GM12891 (cell line): ENCODE measurements at places on chromosomes 16 and 17.
A peak's percentile ranks its signal among the peaks of the same experiment; 100 is the strongest.

DNA sequence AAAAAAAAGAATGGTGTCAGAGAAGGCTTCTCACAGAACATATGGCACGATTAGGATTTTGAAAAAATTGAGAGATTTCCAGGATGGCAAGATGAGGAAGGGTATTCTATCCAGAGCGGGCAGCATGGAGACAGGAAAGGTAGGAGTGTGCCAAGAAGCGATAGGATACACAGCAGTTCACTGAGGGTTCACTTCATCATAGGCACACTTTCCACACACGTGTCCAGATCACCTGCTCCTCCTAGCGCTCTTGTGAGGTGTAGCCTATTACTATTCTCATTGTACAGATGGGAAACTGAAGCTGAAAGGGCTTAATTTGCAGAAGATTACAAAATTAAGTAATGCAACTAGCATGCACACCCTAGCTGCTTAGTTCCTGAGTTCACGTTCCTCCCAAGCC is 6.2 kb upstream of the ELAC2 start:
- DNase-seq: no peak

DNA sequence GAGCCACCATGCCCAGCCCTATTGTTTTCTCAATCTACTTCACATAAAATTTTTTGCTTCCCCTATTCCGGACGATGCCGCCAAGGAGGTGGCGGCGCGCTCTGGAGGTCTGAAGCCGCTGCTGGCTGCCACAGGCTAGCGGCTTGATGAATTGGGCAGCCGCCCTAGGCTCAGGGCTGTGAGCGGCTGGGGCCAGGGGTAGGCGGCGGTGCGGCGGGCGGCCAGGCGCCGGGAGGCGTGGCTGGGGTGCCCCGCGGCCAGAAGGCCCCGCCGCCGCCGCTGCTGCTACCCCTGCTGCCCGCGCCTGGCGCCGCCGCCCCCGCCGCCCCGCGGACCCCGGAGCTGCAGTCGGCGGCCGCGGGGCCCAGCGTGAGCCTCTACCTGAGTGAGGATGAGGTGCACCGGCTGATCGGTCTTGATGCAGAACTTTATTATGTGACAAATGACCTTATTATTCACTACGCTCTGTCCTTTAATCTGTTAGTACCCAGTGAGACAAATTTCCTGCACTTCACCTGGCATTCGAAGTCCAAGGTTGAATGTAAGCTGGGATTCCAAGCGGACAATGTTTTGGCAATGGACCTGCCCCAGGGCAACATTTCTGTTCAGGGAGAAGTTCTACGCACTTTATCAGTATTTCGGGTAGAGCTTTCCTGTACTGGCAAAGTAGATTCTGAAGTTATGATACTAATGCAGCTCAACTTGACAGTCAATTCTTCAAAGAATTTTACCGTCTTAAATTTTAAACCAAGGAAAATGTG is 41.7 kb downstream of the ANKFY1 start:
- DNase-seq: no peak

GRCh38 chr17:10013365-10014112 is 108.5 kb upstream of the RCVRN start:
- DNase-seq: peak; percentile 31

GRCh38 chr16:8867216-8867931 is 1.4 kb downstream of the CARHSP1 start:
- DNase-seq: no peak

DNA sequence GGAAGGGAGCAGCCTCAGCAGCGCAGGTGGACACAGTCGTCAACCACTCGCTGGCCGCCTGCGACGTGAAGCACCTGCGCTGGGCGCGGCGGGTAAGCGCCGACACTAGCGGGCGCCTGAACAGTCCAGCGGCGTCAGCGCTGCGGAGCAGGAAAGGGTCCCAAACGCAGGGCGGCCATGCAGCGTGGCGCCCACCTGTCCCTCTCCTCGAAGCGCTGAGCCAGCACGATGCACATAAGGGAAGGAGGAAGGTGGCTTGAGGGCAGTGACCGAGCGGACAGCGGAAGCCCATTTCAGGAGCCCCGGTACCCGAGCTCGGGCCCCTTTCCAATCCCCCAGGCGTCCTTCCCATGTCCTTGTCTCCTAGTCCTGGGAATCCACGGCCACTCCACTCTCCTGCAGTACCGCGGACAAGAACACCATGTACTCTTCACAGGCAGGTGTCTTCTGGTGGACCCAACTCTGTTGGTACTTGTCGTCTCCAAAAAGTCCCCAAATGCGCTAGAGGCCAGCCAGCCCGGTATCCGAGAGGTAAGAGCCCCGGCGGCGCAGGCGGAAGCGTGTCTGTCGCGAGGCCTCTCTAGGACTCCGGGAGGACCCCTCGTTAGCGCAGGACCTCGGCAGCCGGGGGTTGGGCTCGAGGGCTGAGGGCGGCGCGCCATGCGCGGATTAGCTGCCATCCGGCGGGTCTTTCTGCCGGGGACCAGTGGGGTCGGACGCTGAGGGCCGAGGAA is 14.4 kb downstream of the ZNF232 start:
- DNase-seq: no peak

- peak; percentile 25 for DNase-seq
Measured at GRCh38 chr16:4610011-4611005, 4.4 kb downstream of the UBALD1 start.

DNA sequence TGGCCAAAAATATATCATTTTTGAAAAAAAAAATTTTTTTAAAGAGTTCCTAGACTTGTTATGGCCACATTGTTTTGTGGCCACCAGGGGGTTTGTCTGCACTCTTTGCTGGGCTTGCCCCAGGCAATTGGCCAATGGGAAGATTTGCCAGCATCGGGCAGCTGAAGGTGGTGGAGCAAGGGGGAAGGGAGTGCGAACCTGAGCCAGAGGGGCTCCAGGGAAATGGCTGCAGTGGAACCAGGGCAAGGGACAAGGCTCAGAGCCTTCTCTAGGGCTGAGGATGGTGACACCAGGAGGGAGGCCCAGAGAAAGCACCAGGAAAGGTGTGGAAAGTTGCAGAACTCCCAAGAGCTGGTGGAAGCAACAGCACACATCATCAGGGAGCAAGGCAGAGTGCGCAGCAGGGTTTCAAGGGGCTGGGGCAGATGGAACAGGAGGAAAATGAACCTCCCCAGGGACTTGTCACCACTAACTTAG is 15.5 kb upstream of the CMIP start:
- DNase-seq: no peak

DNA sequence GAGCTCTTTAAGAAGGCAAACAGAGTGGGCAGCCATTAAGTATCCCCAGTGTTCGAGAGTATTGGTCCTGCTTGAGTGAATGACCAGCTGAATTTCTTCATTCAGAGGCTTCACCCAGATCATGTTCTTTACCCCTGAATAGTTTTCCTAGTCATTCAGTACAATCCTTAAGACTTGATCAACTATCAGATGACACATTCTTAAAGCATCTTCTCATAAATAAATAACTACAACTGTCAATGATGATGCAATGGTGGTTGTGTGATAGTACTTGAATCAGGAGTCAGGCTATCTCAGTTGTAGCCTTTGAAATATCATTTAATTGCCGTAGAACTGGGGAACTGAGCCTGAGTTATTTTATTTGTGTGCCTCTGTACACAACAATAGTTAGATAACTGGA is 416.8 kb upstream of the CCL2 start:
- no peak for DNase-seq

GRCh38 chr16:56637814-56638750 is at the start of gene MT1A:
TSS of gene MT1A (plus strand) at chr16:56638666. CDS start at chr16:56638739, 73 bp downstream.
- no peak for DNase-seq

DNA sequence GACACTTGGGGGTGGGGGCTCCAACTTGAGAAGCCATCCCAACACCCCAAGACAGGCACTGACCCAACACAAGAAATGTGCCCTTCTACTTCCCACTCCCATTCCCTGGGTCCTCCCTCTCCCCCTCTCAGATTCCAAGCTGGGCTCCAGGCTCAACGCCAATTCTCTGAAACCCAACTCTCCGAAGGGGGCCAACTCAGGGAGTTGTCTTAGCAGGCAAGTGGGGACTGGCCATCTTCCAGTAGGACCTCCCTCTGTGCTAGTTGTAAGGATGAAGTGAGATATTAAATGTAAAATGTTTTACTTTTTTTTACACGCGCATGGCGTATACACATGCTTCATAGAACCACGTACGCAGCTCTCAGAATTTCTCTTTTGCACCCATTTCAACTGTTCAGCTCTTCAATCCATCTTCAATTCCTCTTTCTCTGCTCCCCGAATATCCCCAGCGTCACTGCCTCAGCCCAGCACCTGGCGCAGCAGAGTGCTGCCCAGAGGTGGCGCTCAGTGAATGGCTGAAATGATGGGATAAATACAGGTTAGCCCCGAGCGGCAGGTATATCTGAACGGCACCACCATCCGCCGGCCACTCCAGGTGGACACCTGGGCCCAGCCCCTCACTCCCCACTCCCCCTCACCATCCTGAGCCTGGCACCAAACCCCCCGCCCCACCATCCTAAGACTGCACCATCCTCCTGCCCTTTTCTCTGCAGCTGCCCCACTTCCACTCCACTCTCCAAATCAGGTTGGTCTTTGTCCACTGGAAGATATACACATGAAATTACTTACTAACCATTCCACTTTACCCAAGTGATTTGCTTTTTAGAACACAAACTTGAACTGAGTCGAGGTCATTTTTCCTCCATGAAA is 43.9 kb upstream of the TNRC6C start:
- no peak for DNase-seq

DNA sequence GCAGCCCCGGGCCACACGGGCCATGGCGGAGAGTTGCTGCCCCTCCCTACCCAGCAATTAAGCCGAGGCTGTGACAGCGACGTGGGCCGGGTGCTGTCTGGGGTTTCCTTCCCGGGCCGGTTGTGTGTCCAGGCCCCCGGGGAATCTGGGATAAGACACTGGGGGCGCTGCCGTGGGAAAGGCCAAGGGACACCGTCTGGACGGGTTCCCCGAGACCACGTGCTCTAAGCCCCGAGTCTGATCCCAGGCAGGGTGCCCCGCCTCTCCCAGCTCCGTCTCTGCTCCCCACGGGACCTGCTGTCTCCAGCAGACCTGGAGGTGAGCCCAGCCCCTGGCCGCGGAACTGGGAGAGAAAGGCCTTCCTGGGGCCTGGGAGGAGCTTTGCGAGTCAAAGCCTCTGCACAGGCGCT is 92.2 kb downstream of the IRX3 start:
- DNase-seq: no peak

DNA sequence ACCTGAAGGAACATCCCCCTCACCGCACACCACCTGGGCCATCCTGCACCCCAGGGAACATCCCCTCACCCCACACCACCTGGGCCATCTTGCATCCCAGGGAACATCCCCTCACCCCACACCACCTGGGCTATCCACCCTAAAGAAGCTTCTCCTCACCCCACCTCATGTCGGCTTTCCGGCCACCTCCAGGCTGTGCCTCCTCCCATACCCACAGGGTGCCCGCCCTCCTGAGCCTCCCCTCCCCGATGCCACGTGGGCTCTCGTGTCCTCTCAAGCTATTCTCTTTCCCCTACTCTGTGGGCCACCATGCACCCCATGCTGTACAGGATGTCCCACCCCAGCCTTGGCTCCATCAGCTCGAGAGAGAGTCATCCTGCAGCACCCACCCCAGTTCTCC is 18.0 kb downstream of the MYLK3 start:
- DNase-seq: no peak

GRCh38 chr17:76076765-76077583 is 2.0 kb upstream of the ZACN start:
- peak; percentile 50 for DNase-seq

GRCh38 chr16:51049678-51050376 is 101.2 kb downstream of the SALL1 start:
- no peak for DNase-seq

- no peak for DNase-seq
Measured at GRCh38 chr17:82365606-82366295, 5.8 kb upstream of the UTS2R start.

- no peak for DNase-seq
Measured at GRCh38 chr16:20001856-20002707, 71.6 kb downstream of the GPR139 start.

DNA sequence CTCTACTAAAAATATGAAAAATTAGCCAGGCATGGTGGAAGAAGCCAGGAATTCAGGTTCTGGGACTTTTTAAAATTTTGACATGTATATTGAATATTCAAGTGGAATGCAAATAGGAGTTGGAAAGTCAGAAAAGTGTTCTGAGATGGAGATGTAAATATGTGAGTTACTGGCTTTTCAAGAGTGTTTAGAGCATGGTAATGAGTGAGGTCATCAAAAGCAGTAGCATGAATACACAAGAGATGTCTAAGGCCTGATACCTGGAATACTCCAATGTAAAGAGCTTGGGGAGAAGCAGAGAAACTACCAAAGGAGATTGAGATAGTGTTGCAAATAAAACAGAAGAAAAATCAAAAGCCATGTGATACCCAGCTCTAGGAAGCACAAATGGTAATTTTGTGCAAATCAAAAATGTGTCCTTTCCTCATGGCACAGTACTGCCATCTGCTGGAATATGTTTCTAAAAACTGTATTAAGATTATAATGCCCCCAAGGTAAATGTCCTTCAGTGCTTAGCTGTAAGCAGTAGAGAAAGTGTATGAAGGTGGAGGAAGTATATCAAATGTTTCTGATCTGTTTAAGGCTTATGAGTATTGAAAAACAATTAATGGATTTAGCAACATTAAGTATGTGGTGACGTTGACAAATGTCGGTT is 908.4 kb downstream of the KCNJ18 start:
- no peak for DNase-seq

- no peak for DNase-seq
Measured at GRCh38 chr17:48494335-48494734, 36.5 kb downstream of the HOXB1 start.

DNA sequence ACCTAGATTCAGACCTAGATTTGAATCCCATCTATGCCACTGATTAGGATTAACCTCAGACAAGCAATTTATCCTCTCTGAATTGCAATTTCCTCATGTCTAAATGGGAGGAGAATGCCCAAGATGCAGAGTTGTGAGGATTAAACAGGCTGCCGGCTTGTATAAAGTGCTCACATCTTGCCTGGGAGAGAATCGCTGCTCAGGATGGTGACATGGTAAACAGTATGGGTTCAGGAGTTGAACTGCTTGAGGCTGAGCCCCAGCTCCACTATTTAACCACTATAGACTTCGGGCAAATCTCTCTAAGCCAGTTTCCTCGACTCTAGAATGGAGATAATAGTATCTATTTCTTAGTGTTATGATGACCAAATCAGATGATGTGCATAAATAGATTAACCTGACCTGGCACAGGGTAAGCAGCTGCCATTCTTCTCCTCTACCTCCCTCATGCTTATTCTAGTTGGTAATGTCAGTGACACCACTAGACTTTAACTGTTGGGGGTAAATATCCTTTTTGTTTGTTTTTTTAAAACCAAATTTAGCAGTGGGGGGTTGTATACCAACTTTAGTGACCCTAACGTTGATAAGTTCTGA is 732 bp upstream of the RPL27 start:
- no peak for DNase-seq

DNA sequence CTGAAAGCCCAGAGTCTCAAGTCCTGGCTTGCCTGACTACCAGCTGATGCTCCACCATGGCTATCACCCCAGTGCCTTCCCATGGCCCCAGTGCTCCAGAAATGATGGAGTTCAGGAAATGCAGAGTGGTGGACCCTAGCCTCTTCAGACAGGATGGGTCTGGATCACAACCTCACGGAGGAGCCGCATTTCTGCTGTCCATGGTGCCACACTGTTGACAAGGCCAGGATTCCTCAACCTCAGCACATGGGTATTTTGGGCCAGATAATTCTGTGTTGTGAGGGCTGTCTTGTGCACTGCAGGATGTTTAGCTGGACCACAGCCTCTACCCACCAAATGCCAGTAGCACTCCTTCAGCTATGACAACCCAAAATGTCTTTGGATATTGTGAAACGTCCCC is 6.7 kb upstream of the CRHR1 start:
- no peak for DNase-seq
